ENCODE measurements at places on chromosomes 12 and 14. TPM values are rescaled to one million over a fixed set of nuclear protein-coding genes. Genes with fewer than 3 reads are reported as not detected.

The LGR5 gene
- polyA plus RNA-seq: 1.2 TPM

- H3K4me3 ChIP-seq: no peak overlapping the region
- no peaks in the 10 kb centered on the region for H3K4me1 ChIP-seq
- DNase-seq: no peak
- H3K36me3 ChIP-seq: no peaks in the 10 kb centered on the region
- H3K27me3 ChIP-seq: no peaks in the 10 kb centered on the region
Observed at GRCh38 chr12:14975457-14975856, 2.6 kb downstream of the PDE6H start.

DNA sequence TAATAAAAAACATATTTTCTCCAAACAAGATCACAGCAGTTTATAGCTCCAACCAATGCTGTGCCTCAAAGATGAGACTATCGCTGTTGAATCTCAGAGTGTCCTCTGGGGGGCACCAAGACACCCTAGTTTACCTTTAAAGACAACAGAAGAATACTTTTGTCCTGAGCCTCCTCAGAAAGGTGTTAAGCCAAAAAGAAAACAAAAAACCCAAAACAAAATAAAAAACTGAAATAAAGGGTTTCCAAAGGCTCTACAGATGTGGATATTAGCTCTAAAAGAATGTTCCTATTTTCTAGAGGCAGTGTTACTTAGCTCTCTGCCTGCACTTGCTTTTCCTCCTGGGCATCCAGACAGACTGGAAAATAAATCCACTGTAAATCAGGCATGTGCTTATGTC lies 86.9 kb upstream of the TTC7B start:
- H3K4me3 ChIP-seq: no peak overlapping the region
- no peak overlapping the region for H3K27ac ChIP-seq
- no peaks in the 10 kb centered on the region for H3K27me3 ChIP-seq
- DNase-seq: peak; percentile 82
- H3K4me1 ChIP-seq: peaks cover 3% of the 10 kb centered on the region

- H3K27me3 ChIP-seq: no peaks in the 10 kb centered on the region
- H3K27ac ChIP-seq: no peak overlapping the region
- H3K4me3 ChIP-seq: no peak overlapping the region
- no peaks in the 10 kb centered on the region for H3K36me3 ChIP-seq
- no peaks in the 10 kb centered on the region for H3K4me1 ChIP-seq
Observed at GRCh38 chr14:81386290-81386745, 13.8 kb downstream of the STON2 start.

The CEBPE gene
- 0.37 TPM for polyA plus RNA-seq

The MARS1 gene
- polyA plus RNA-seq: 91.2 TPM

- no peaks in the 10 kb centered on the region for H3K4me1 ChIP-seq
- H3K36me3 ChIP-seq: no peaks in the 10 kb centered on the region
- DNase-seq: no peak
- H3K27me3 ChIP-seq: peaks cover 38% of the 10 kb centered on the region
- no peak overlapping the region for H3K27ac ChIP-seq
- H3K4me3 ChIP-seq: no peak overlapping the region
Observed at GRCh38 chr12:53862831-53863230, 75.8 kb upstream of the HOXC13 start.

The DNAJC22 gene
- 1.5 TPM for polyA plus RNA-seq

- no peak for DNase-seq
- no peak overlapping the region for H3K27ac ChIP-seq
- H3K4me3 ChIP-seq: no peak overlapping the region
- no peaks in the 10 kb centered on the region for H3K4me1 ChIP-seq
- no peaks in the 10 kb centered on the region for H3K36me3 ChIP-seq
Observed at GRCh38 chr14:21669284-21669683, 4.3 kb downstream of the OR4E1 start.

DNA sequence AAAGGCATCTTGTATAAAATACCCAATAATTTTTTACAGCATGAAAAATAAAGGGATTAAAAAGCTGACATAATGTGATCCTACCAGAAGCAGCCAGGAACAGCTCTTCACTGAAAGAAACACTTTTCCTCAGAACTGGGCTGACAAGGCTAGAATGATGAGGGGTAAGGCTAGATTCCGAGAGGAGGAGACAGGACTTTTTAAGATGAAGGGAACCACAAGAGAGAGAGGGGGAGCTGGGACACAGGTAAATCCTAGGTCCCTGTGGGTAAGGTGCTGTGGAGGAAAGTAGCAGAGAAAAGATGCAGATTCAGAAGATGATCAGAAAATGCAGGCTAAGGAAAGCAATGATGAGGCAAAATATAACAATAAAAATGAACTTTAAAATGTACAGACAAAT lies 29.5 kb downstream of the C2CD5 start:
- no peak overlapping the region for H3K4me3 ChIP-seq
- no peak for DNase-seq
- H3K27ac ChIP-seq: no peak overlapping the region
- no peaks in the 10 kb centered on the region for H3K27me3 ChIP-seq
- peaks cover 3% of the 10 kb centered on the region for H3K4me1 ChIP-seq

DNA sequence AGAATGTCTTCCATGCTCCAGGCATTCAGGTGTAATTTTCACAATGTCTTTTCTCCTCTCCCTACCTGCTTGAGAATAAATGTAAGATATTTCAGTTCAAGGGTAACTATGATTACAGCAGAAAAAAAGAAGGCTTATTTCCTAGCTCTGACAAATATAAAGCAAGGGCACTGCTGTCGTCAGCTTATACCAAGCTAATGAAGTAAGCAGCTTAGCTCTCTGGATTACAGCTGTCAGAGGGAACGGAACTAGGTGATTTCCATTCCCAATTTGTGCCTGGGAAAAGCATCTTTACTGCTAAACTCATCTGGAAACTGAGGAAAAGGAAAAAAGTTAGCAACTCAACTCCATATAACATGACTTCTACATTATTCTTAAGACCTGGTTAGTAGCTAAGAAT lies 56.5 kb downstream of the ZFYVE26 start:
- DNase-seq: no peak
- H3K27ac ChIP-seq: no peak overlapping the region
- no peaks in the 10 kb centered on the region for H3K27me3 ChIP-seq
- peaks cover 84% of the 10 kb centered on the region for H3K36me3 ChIP-seq
- H3K4me3 ChIP-seq: no peak overlapping the region
- H3K4me1 ChIP-seq: no peaks in the 10 kb centered on the region

GRCh38 chr14:53793790-53794505 lies 162.7 kb downstream of the BMP4 start:
- H3K4me3 ChIP-seq: no peak overlapping the region
- H3K36me3 ChIP-seq: no peaks in the 10 kb centered on the region
- H3K4me1 ChIP-seq: peaks cover 3% of the 10 kb centered on the region
- no peak overlapping the region for H3K27ac ChIP-seq

- H3K4me3 ChIP-seq: no peak overlapping the region
- no peak for DNase-seq
- H3K27me3 ChIP-seq: no peaks in the 10 kb centered on the region
- no peaks in the 10 kb centered on the region for H3K36me3 ChIP-seq
- no peak overlapping the region for H3K27ac ChIP-seq
Observed at GRCh38 chr14:81826081-81826480, 292.4 kb upstream of the SEL1L start.

The SERPINA12 gene
- not detected for polyA plus RNA-seq

- no peaks in the 10 kb centered on the region for H3K4me1 ChIP-seq
- H3K4me3 ChIP-seq: no peak overlapping the region
- peaks cover 27% of the 10 kb centered on the region for H3K27me3 ChIP-seq
Observed at GRCh38 chr12:119589097-119589496, 4.5 kb upstream of the TMEM233 start.

The C14orf39 gene
- polyA plus RNA-seq: not detected

DNA sequence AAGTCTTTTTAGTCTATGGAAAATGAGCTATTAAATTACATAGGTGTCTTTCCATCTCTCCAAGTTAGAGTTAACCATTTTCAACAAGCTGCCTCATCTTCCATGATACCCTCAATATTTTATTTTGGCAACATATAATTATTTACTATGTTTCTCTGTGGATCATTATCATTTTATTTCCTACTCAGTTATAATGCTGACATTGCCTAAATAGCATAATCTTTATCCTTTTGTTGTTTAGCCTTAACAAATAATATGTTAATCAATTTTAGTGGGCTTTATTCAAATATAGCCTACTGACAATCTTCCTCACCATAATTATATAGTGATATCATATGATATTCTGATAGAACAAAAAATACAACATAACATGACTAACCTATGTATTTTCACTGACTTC lies 1044.8 kb upstream of the FOXG1 start:
- H3K4me1 ChIP-seq: no peaks in the 10 kb centered on the region
- no peaks in the 10 kb centered on the region for H3K27me3 ChIP-seq
- H3K27ac ChIP-seq: no peak overlapping the region
- no peaks in the 10 kb centered on the region for H3K36me3 ChIP-seq
- no peak for DNase-seq

The LPAR5 gene
- 5.6 TPM for polyA plus RNA-seq

GRCh38 chr12:119528241-119528640 lies 65.3 kb upstream of the TMEM233 start:
- H3K27me3 ChIP-seq: no peaks in the 10 kb centered on the region
- no peak for DNase-seq
- no peak overlapping the region for H3K27ac ChIP-seq
- no peaks in the 10 kb centered on the region for H3K36me3 ChIP-seq

The CD69 gene
- polyA plus RNA-seq: 2.9 TPM

The ANGEL1 gene
- 4.5 TPM for polyA plus RNA-seq

DNA sequence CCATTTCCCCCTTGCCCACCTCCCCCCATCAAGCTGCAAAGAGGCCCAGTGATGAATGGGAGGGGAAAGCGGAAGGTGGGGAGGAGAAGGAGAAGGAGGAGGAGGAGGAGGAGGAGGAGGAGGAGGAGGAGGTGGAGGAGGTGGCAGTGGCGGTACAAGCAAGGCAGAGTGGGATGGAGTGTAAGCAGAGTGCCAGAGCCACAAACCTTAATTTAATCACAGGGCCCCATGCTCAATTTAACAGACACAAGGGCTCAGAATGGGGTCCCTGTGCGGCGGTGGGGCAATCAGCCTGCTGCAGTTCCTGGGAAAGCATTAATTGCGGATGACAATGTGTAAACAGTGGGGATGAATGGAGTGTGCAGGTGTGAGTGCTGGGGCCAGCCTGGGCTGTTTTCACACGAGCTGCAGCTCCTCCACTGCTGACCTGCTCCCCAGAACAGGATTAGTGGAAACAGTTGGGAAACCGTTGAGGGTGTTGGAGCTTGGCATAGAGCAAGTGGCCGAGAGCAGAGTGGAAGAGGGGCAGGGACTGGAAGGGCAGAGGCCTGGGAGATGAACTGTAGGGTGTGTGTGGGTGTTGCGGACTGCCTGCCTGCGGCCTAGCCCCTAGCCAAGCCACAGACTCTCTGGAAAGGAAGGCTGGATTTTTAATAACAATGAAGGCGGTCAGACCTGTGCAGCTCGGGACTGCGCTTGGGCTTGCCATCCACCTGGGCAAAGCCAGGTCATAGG lies 36.4 kb upstream of the SMOC1 start:
- no peaks in the 10 kb centered on the region for H3K27me3 ChIP-seq
- no peaks in the 10 kb centered on the region for H3K36me3 ChIP-seq
- H3K4me3 ChIP-seq: no peak overlapping the region
- no peak overlapping the region for H3K27ac ChIP-seq
- DNase-seq: peak; percentile 71
- H3K4me1 ChIP-seq: no peaks in the 10 kb centered on the region

The TBX3 gene
- polyA plus RNA-seq: 3.5 TPM

DNA sequence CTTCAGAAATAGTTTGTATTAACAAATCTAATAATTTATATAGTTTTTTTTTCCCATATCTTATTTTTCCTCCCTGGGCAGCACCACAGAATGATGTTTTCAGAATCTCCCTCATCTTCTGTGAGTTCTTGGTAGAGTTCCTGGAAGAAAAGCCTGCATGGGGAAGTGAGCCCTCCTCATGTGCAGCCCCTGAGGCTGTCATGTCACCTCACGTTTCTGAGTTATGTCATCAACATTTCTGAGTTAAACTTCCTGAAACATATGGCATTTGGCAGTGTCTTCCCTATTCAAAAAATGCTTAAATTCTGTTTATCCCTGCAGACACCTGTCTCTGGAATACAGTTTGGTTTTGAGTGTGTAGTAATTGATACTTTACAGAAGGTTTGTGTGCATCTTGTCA lies 979.0 kb downstream of the TMEM121 start:
- no peak overlapping the region for H3K27ac ChIP-seq
- no peaks in the 10 kb centered on the region for H3K4me1 ChIP-seq
- peaks cover 16% of the 10 kb centered on the region for H3K27me3 ChIP-seq

DNA sequence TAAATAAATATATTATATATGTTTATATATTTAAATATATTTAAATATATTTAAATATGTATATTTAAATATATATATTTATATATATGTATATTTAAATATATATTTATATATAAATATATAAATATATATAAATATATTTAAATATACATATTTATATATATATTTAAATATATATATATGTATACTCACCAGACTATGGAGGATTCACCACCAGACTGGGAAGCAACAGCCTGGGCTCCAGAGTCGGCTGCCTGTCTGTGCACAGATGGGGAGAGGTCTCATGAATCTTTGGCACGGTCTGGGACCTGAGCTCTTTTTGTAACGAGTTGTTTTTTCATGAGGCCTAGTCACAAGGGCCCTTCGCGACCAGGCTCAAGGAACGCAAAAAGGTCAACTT lies 21.3 kb downstream of the NOC4L start:
- H3K36me3 ChIP-seq: no peaks in the 10 kb centered on the region
- no peak overlapping the region for H3K4me3 ChIP-seq
- H3K27me3 ChIP-seq: peaks cover 18% of the 10 kb centered on the region

DNA sequence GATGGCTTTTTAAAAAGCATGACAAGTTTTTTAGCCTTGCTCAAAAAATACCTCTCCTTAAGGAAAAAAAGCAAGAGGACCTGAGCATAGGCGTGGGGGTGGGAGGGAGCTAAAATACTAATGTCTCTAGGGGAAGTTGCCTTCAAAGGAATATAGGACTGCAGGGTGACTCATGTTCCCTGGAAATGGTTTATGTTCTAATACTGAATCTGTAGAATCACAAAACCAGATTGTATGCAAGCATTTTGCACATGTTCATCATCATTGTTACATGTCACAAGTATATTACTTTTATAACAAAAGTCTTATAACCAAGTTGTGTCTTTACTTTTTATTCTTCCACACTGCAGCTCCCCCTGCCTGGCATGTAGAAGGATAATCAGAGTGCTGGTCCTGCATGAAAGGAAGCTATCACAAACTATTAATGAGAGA lies 36.6 kb downstream of the GPR135 start:
- no peak overlapping the region for H3K4me3 ChIP-seq
- H3K27me3 ChIP-seq: no peaks in the 10 kb centered on the region
- no peaks in the 10 kb centered on the region for H3K36me3 ChIP-seq
- DNase-seq: no peak

GRCh38 chr12:90871726-90872096 lies 83.3 kb downstream of the CCER1 start:
- H3K27me3 ChIP-seq: no peaks in the 10 kb centered on the region
- no peak overlapping the region for H3K27ac ChIP-seq
- no peaks in the 10 kb centered on the region for H3K36me3 ChIP-seq

The ZC2HC1C gene
- 4.5 TPM for polyA plus RNA-seq

The TMEM119 gene
- 14.8 TPM for polyA plus RNA-seq

DNA sequence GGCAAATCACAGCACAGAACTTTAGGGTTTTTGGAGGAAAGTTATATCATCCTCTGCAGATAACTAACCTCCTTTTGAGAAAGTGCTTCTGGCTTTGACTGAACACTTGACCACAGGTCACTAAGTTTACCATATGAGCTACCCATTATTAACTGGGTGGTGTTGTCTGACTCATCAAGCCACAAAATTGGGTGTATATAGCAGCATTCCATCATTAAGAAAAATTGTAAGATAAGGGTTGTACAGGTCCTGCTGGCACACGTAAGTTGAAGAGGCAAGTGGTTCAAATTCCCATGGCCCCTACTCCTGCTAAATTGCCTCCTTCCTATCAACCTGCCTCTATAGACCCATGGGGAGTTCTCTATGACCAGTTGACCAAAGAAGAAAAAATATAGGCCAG lies 39.5 kb downstream of the L2HGDH start:
- no peaks in the 10 kb centered on the region for H3K27me3 ChIP-seq
- no peak overlapping the region for H3K4me3 ChIP-seq
- H3K27ac ChIP-seq: no peak overlapping the region
- peaks cover 18% of the 10 kb centered on the region for H3K36me3 ChIP-seq
- no peaks in the 10 kb centered on the region for H3K4me1 ChIP-seq

The WASHC3 gene
- 49.1 TPM for polyA plus RNA-seq

Data from stomach (tissue), 19 donors.